ENCODE measurements at places on chromosomes 2 and 18.

DNA sequence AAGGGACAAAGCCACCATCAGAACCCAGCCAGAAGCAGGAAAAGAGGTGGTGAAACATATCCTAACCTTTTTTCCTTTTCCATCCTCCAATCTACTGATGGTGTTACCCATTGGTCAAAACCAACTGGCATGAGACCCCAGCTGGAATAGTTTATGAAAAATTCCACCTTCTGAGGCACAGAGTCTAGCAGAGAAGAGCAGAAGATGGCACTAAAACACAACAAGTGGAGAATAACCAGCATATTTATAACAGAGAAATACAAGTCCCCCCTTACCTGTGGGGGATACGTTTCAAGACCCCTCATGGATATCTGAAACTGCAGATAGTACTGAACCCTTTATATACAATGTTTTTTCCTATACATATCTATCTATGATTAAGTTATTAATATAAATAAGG, 4.9 kb upstream of the INPP1 start:
- DNase-seq = no peak

GRCh38 chr2:232623768-232624765, 9.3 kb upstream of the EFHD1 start:
- DNase-seq = peak; percentile 56

- no peak for DNase-seq
Measured at GRCh38 chr2:184698476-184698875, 100.1 kb downstream of the ZNF804A start.

GRCh38 chr2:641872-642815, 35.1 kb downstream of the TMEM18 start:
- DNase-seq = no peak

- no peak for DNase-seq
Measured at GRCh38 chr18:51350081-51350480, 152.6 kb upstream of the MEX3C start.

GRCh38 chr2:11352781-11353537, 8.5 kb upstream of the ROCK2 start:
- DNase-seq = no peak

GRCh38 chr2:179218848-179219594, 45.6 kb downstream of the SESTD1 start:
- peak; percentile 69 for DNase-seq

GRCh38 chr18:58796220-58796619, 68.5 kb upstream of the ZNF532 start:
- DNase-seq = no peak

DNA sequence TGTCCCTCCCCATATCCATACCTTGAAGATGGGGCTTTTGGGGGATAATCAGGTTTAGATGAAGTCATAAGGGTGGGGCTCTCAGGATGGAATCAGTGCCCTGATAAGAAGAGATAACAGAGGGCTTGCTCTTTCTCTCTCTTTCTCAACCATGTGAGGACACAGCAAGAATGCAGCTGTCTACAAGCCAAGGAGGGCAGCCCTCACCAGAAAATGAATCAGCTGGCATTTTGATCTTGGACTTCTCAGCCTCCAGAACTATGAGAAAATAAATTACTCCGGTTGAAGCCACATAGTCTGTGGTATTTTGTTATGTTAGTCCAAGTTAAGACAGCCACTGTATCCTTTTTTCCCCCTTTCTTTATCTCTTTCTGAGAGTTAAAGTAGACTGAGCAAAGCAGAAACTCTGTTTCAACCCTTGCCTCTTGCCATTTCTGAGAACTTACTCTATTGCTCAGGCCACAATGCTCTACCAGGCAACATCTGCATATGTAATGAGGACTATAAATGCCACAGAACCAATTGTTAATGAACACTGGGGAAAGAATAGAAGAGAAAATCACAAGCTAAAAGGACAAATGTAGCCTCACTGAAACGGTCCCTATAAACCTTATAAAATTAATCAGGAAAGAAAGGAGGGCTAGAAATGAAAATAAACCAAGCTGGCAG, 56.9 kb downstream of the SRBD1 start:
- peak; percentile 57 for DNase-seq

DNA sequence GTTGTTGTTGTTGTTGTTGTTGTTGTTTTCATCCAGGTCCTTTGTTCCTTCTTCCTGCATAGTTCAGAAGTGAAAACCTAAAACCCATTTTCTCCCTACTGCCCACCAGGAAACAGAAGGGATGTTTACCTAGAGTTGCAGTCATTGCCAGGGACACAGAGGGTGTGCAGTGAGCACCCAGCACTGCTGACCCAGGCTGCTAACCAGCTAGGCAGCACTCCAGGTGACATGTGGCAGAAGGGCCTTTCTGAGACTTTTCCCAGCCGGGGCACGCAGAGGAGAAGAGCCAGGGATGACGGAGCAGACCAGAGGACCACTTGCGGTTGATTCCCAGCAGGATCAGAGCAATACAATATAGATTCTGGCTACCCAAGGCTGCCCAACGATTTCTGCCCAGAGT, 286.3 kb downstream of the BCL11A start:
- no peak for DNase-seq

GRCh38 chr2:133416736-133417135, 151.5 kb downstream of the NCKAP5 start:
- no peak for DNase-seq

DNA sequence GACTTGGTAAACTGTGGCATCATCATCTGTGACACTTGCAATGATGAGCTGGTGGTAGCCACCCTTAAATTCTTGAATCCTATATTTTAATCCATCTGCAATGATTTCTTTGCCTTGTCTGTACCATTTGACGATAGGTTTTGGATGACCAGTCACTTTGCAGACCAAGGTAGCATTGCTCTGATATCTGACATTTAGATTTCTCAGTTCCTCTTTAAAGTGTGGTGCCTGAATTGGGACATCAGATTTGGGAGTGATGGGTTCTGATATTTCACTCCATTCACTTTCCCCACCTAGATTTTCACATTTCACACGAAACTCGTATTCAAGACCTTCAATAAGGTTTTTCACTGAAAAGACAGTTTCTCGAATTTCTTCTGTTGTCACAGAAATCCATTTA, 55.8 kb downstream of the PLEKHA3 start:
- no peak for DNase-seq

GRCh38 chr2:217208867-217209266, 349.0 kb upstream of the TNP1 start:
- DNase-seq = no peak

GRCh38 chr18:59311631-59312030, 6.8 kb downstream of the CPLX4 start:
- DNase-seq = peak; percentile 58

GRCh38 chr2:1709946-1710560, 34.3 kb downstream of the PXDN start:
- DNase-seq = no peak

DNA sequence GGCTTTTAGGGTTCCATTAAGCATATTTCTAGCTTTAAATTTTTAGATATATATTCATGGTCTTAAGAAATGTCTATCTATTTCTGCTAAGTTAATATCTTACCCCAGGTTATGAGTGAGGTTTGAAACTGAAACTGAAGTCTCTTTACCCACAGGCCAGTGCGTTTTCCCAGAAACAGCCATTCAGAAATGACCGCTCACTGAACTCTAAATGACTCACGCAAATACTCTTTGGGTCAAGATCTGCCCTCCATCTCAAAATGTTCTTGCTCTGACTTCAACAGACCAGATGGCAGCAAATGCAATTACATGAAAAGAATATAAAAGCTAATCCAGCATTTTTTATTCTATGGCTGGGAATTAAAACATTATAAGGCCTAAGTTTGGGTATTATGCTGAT, 315.2 kb downstream of the TDRD15 start:
- DNase-seq = peak; percentile 23

DNA sequence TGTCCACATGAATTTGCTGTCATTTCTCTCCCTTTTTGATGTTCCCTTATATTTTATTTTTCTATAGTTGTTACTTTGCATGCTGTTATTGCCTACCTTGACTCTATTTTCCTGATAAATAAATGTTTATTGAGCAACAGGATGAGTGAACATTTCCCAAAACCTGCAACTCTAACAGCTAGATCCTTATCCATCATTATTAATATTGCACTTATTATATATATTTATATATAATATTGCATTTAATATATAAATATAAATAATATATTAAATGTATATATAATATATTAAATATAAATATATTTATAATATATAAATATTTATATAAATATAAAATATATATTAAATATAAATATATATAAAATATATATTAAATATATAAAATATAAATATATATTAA, 436.1 kb upstream of the MMADHC start:
- DNase-seq = no peak

- no peak for DNase-seq
Measured at GRCh38 chr18:76432274-76432755, 62.7 kb downstream of the ZNF516 start.

DNA sequence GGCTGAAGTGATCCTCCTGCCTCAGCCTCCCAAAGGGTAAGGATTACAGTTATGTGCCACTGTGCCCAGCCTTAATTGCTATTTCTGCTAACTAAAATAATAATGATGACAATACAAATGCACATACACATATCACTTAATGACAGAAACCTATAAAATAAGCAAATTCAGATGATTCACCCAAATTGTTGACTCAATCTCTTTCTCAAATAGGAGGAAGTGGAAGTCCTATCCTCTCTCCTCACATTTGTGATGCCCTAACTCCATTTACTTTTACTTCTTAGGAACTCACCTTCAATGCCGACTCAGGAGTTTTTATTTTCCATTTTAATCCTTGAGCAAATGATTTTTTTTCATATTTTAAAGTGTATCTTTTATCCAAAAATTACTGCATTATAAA, 24.5 kb upstream of the RAPH1 start:
- no peak for DNase-seq

DNA sequence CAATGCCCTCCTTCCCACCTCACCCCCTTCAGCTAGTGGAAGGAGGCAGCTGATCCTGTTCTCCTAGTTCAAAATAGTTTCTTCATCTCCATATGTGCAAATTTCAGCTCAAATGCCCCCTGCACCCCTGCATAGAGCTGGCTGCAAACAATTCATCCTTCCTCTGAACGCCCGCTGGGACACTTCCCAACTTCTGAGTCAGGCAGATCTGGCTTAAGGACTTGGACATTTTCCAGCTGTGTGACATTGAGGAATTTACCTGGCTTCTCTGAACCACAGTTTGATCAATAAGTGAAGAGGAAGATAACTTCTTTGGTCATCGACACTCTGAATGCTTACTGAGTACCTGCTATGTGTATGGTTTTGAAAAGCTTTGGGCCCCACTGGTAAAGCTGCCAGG, 23.5 kb downstream of the PTGR3 start:
- DNase-seq = no peak

GRCh38 chr2:218065239-218066006, 3.6 kb upstream of the RUFY4 start:
- DNase-seq = no peak

GRCh38 chr2:190896477-190896876, 15.9 kb downstream of the GLS start:
- no peak for DNase-seq

DNA sequence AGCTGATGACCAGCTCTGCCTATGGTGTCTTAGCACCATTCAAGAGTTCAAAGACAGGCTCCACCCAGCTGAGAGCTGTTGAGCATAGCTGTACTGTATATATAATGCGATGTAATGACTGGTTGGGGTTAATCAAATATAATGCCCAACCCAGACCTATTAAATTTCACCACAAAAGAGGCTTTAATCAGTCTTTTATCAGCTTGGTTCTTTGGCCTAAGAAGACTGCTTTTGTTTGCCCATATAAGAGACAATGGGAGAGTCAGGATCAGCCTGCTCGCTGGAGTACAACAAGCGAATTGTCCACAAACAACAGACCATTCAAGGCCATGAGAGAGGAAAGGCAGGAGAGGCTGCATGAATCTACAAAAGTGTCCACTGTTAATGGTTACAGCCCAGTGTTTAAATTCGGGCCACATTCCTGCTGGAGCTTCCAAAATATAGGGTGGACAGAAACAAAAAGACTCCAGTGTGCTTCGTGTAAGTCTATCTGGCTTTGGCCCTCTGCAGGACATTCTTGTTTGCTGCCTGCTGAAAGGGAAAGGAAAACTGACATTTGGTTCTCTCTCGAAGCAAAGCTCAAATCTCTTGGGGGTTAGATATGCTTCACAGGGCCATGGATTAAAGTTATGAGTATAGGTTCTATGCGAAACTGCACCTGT, 299.0 kb upstream of the FBXO11 start:
- peak; percentile 6 for DNase-seq

- DNase-seq = no peak
Measured at GRCh38 chr2:132567682-132568081, 102.3 kb downstream of the LYPD1 start.

- DNase-seq = no peak
Measured at GRCh38 chr2:235638541-235639427, 144.9 kb downstream of the AGAP1 start.

GRCh38 chr18:47274961-47275360, 23.5 kb upstream of the SKOR2 start:
- no peak for DNase-seq

DNA sequence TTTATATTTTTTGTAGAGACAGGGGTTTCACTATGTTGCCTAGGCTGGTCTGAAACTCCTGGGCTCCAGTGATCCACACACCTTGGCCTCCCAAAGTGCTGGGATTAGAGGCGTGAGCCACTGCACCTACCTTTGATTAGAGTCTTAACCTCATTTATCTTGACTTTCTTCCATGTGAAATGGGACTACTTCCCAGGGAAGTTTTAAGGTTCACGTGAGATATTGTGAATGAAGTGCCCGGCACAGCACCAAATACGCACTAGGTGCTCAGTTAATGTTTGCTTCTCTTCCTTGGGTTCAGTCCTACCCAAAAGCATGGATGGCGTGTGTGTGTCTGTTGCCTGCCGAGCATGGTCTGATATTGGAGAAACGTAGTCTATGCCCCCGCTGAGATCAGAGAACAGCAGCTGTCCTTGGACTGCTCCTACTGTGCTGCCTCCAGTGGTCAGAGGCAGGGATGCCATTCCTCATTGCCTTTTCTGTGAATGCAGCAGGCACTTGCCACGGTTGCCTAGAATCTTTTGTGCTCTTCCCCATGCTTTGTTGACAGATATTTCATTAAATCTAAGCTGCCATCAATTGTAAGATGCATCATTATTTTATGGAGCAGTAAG, 12.3 kb upstream of the TFCP2L1 start:
- DNase-seq = peak; percentile 35

GRCh38 chr18:44842588-44843412, 162.1 kb downstream of the SETBP1 start:
- no peak for DNase-seq

GRCh38 chr2:112665113-112665780, 19.5 kb downstream of the SLC20A1 start:
- DNase-seq = no peak

- peak; percentile 40 for DNase-seq
Measured at GRCh38 chr2:180980943-180981911, 822 bp downstream of the UBE2E3 start.

DNA sequence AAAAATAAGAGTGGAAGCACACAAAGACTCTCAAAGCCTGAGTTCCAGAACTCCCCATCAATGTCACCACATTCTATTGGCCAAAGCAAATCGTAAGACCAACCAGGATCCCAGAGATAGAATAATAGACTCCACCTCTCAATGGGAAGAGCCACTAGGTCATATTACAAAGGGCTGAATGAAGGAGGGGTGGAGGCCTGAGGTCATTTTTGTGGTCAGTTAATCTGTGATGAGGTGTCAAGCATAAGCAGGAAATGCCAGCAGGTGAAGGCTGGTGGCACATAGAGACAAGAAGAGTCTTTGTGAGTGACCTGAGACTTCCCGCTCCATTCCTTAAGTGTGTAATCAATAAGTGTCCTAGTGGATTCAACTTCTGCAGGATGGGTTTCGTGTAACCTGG, 144.3 kb downstream of the TFCP2L1 start:
- no peak for DNase-seq
